ENCODE measurements at places on chromosomes 6 and 20.
A peak's percentile ranks its signal among the peaks of the same experiment; 100 is the strongest.

- DNase-seq = peak; percentile 42
Measured at GRCh38 chr6:142819603-142820337, 125.2 kb downstream of the HIVEP2 start.

DNA sequence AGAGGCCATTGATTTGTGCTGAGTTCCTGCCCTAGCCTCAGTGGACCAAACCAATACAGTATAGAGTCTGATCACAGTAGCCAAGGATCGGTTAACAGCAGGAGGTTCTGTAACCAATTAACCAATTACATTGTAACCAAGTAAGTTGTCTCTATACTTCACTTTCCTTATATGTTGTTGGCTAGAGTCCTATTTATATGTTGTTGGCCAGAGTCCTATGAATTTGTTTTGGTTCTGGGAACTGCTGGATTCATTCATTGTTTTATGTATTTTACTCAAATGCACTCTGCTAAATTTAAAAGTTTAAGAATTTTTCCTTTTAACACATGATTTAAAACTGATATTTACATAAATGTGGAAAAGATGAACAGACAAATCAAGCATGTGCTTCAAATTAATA is 597.4 kb upstream of the HS3ST5 start:
- DNase-seq = no peak

DNA sequence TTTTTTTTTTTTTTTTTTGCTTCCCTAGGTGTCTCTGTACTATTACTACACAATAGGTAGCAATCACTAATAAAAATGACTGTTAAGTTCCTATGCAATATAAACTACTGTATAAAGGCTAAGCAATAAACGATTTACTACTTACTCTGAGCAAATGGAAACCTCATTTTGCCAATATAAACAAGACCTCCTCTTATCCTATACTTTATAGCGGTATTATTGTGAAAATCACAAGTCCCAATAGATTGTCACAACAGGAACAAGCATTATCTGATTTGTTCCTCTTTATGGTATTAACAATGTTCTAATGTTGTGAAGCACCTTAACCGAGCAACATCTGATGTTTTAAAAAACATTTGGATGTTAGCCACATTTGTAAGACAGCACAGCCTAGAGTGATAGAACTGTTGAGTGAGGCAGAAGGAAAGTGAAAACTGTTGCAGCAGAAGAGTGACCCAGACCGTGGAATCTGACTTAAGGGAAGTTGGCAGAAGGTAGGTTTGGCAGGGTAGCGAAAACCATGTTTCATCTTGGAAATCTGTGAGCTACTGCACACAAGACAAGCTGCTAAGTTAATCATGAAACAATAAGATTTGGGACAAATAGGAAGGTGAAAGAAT is 94.2 kb downstream of the MYLK4 start:
- no peak for DNase-seq

DNA sequence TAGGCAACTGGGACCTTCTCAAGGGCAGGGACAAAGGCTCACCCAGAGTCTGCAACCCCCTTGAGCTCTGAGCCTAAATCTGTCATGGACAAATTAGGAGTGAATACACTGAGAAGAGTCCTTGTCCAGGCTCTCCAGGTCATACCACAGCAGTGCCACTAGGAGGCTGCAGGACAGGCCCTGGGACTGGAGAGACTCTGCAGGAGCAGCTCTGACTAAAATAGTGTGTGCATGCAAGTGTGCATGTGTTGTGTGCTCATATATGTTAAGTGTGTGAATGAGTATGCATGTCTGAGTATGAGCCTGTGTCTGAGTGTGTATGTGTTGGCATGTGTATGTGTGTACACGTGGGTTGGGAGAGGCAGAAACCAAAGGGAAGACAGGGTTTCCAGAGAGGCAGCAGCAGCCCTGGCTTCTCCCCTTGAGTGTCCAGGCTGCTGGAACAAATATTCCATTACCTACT is 27.1 kb downstream of the MRPL14 start:
- no peak for DNase-seq

DNA sequence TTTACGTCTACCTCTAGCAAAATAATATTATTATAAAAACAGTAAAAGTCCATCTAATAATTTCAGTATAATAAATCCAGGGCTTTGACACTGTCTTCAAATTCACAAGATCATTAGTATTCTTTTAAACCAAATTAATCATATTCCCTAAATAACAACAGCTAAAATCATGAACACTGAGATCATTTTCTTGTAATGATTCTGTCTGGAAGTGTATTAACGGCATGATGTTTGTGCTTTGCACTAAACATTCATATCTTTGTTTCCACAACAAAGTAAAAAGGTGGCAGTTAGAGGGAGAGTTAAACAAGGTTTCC is 18.8 kb downstream of the HIVEP2 start:
- DNase-seq = no peak

- DNase-seq = no peak
Measured at GRCh38 chr20:57869291-57869950, 159.6 kb upstream of the PMEPA1 start.

GRCh38 chr20:35461620-35462019 is 6.2 kb downstream of the CEP250 start:
- no peak for DNase-seq

DNA sequence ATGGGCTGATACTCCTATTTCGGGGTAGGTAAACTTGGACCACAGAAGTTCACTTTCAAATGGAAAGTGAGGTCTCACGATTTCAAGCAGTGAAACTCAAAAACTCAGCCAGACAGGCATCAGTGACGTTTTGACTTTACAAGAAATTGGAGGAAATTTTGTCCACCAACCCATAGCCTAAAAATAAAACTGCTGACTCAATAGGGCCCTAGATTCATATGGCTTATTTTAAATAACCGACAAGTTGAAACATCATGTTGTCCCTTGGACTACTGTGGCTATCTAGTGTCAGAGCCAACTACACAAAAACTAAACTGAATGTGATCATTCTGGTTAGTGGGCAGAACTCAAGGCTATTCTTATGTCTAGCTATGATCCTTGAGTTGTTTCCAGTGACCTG is 486.3 kb downstream of the GRIK2 start:
- no peak for DNase-seq

GRCh38 chr20:13543783-13544182 is 94.9 kb downstream of the TASP1 start:
- DNase-seq = no peak

DNA sequence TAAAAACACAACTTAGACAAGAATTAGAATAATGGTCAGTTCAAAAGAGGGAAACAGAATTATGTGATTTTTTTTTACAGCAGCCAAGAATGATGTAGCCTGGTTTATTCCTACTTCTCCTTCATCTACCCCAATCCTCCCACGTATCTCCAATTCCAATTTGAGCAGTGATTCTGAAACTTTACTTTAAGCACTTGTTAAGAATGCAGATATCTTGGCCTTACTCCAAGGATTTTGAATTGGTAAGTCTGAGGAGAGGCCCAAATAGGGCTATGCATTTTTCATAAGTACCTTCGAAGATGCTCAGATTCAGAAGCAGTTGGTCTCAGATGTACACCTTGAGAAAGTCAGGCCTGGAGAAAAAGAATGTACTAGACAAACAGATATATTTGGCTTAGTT is 233.4 kb upstream of the FLRT3 start:
- DNase-seq = no peak

DNA sequence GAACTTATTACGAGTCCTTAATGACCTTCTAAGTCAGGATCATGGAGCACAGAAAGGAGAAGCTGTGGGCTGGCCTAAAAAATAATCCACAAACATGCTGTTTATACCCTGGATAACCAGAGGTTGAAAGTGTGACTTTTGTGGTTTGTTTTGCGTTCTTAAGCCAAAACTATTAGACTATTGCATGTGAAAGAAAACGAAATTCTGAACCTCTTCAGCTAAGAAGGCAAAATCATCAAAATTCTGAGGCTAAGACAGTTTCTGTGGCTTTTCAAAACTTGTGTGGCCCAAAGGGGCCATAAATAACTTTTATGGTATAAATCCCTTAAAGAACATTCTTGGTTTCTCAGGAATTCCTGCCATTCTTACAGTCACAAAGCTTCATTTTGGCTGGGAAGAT is 251.0 kb downstream of the UST start:
- DNase-seq = no peak

GRCh38 chr6:82365016-82365795 is 1.6 kb downstream of the TPBG start:
- DNase-seq = no peak

DNA sequence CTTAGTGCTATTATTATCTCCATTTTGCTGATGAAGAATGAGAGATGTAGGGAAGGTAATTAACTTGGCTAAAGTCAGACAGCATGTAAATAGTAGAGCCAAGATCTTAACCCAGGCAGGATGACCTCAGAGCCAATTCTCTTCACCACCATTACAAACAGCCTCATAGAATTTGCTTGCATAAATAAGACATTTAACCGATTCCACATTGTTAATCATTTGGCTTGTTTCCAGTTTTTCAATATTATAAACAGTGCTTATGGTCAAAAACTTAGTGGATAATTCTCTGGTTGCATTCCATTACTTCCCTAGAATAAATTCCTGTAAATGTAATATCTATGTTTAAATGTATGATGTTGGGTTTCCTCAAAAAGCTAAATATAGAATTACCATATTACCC is 19.1 kb upstream of the PRDM1 start:
- DNase-seq = no peak

DNA sequence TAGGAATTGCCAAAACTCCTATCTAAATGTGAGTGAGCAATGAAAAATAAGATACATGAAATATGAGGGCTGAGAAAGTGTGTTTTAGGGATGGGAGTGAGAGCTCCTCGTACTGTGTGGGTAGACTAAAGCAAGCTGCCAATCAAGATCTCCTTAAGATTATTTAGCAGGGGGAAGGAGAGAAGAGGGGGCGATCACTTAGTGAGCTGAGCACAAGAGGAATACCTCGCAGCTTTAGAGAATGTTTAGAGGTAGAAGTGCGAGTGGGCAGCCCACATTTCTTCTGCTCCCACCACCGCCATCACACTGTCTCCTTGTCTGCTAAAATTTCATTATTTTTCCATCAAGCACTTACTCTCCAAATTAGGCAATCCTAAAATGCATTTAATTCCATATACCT is 312.6 kb downstream of the ALDH8A1 start:
- DNase-seq = no peak

- DNase-seq = no peak
Measured at GRCh38 chr20:44180814-44181213, 6.2 kb downstream of the JPH2 start.

- DNase-seq = no peak
Measured at GRCh38 chr20:51428401-51429143, 113.9 kb downstream of the NFATC2 start.

GRCh38 chr20:47276851-47277534 is 79.5 kb downstream of the ZMYND8 start:
- no peak for DNase-seq

- DNase-seq = no peak
Measured at GRCh38 chr6:130434174-130434873, 68.5 kb downstream of the TMEM200A start.

DNA sequence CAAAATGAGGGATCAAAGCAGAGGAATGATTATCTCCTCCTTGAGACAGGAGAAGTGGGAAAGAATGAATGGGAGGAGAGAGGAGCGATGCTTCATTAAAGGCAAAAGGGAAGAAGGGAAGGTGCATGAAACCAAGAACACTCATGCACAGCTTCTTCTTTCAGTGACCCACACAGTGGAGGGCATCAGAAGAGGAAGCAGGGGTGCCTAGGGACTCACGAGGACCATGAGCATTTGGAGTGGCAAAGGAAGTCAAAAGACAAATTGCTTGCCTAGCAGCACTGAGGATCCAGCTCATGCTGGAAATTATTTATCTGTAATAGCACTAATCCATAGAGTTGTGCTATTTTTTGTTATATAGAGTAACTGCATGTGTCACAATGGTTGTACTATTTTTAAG is 66.1 kb downstream of the SMLR1 start:
- DNase-seq = no peak

DNA sequence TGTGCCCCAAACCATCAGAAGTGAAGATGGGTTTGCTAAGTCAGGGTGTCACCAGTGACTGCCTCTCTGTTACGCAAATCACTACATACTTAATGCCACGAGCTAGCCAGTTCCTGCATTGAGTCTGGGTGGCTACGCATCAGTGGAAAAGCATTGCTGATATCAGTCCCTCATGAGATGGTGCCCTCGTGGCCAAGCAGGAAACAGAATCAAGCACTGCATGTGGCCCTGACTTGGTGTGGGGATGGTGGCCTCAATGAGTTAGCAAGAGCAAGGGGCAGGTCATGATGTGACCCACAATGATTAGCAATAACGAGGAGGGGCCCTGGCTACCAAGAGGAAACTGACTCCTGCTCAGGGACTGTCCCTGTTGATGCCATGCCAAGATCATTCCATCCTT is 51.6 kb upstream of the FNDC1 start:
- DNase-seq = peak; percentile 69

DNA sequence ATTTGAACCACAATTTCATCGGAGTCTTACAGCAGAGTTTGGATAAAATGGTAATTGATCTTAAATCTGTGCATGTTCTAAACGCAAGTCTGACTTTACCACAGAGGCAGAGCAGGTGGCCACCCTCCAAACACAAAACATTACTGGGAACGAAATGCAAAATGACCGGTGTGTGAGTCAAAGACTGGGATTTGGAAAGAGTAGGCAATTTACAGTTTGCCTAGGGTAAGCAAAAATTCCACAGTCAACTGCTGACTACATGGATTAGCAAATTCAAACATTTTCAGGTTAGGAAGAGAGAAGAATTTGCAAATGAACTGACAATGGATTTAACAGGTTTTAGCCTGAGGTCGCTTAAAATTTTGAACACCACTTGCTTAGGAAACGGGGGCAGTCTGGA is 444.4 kb downstream of the HDGFL1 start:
- no peak for DNase-seq

- no peak for DNase-seq
Measured at GRCh38 chr20:30489614-30490003, 767.9 kb upstream of the DEFB115 start.

DNA sequence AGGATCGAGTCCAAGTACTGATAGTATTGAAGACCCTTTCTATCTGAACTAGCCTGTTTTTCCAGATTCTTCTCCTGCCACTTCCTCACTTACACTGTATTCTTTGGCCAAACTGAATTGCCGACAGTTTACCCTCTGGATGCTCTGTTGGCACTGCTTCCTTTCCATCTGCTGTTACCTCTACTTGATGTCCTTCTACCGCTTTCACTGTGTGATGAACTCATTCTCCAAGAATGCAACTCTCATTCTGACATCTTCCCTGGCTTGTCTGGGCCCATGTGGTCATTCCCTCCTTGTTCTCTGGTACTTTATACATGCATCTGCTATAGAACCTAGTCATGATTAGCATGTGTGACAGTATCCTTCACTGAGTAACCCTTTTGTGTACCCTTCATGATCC is 16.3 kb downstream of the RPRD1B start:
- DNase-seq = no peak

DNA sequence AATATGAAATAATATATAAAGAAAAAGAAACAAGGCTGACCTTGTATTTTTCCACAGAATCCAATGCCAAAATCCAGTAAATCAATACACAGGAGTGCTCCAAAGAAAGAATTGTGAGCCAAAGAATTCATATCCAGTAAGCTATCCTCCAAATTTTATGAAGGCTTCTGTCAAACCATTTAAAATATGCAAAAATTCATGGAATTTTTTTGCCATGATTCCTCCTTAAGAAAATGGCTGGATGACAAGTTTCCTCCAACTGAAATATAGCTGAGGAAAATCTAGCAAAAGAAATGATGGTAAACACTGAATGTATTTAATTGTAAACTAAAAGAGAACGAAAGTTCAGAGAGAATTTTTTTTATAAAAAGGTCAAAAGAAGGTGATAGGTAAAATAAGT is 290.3 kb downstream of the UBE3D start:
- no peak for DNase-seq

- no peak for DNase-seq
Measured at GRCh38 chr6:149766156-149766769, 16.7 kb downstream of the PCMT1 start.

Data from memory B cell (primary cell).